Activated naive CD4-positive, alpha-beta T cell (primary cell): ENCODE measurements at places on chromosomes 5 and 9.
A peak's percentile ranks its signal among the peaks of the same experiment; 100 is the strongest.

GRCh38 chr5:17878541-17878940, 244.3 kb downstream of the TAF11L14 start:
- DNase-seq: no peak

DNA sequence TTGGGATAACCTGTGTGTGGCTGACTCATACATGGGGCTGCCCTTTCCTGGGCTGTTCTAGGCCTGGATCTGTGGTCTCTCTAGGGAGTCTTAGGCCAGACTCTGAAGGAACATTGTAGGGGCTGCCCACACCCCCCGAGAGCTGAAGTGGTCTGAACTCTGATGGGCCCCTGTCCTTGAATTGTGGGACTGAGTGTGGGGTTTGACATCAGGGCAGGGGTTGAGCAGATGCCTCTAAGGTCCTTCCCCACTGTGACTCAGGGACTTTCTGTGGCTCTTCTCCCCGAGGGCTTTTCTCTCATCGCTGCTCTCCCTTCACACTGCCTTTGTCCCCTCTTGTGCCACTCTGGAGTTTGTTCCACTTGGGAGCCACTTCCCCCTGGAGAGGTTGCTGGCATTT, 215.0 kb downstream of the MELK start:
- DNase-seq: no peak

GRCh38 chr9:16203729-16204573, 651.1 kb downstream of the CCDC171 start:
- DNase-seq: no peak

DNA sequence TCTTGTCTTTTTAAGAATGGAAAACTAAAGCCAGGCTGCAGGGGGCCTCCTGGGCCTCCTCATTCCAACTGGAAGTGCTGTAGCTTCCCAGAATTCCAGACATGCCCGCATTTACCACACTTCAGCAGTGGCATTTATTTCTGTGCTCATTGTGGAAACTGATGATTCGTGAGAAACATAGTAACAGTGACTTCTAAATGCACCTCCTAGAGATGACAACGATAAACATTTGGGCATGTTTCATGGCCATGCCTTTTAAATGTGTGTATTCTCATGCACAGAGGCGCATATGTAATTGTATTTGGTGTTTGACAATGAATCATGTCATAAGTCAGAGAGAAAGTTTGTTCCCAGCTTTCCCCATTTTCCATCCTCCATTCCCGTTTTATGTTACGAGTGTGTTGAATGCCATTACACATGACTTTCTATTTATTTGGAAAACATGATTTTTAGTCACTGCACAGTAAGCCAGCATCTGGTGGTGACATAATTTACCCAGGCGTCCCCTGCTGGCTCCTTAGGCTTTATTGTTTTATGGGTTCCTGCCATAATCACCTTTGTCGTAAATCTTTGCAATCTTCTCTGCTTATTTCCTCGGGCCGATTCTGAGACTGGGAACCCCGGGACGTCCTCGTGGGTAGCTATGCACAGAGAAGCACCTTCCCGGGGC, 68.8 kb upstream of the FCN2 start:
- no peak for DNase-seq

GRCh38 chr5:126811515-126812198, 34.7 kb downstream of the LMNB1 start:
- peak; percentile 5 for DNase-seq

- DNase-seq: no peak
These were observed 32.9 kb downstream of the NKD2 start for GRCh38 chr5:1041225-1042143.

DNA sequence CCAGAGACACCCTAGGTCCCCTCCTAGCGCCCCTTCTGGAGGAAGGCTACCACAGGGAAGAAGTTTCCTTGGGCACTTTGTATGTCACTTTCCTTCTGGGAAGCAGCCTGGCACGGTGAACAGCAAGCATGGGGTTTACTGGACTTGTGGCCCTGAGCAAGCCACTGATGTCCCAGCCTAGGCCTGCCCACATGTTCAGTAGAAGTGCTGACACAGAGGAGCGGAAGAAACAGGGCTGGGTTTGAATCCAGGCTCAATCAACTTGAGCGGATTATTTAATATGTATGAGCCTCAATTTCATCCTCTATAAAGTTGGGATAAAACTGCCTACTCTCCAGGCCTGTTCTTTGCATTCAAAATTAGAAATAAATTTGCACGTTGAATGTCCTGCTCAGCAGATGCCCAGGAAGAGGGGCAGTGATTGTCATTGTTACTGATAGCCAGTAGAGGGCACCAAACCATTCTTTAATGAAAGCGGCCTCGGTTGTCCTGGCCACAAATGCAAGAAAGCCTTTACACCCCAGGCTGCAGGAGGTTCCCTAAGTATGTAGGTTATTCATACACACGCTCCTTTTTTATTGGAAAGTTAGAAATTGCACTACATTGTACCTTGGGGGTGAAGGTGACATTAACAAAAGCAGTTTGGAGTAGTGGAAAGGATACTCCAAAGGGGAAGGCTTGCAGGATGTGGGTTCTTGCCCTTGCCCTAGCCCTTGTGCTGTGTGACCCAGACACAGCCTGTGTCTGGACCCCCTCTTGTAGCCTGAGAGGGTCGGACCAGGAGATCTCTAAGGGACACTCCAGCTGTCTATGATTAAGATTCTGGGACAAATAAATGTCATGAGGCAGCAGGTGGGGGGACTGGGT, 13.4 kb upstream of the XPA start:
- no peak for DNase-seq

- no peak for DNase-seq
These were observed 18.1 kb upstream of the COL5A1 start for GRCh38 chr9:134623258-134624066.

- DNase-seq: no peak
These were observed 21.5 kb upstream of the ASS1 start for GRCh38 chr9:130423272-130423671.

DNA sequence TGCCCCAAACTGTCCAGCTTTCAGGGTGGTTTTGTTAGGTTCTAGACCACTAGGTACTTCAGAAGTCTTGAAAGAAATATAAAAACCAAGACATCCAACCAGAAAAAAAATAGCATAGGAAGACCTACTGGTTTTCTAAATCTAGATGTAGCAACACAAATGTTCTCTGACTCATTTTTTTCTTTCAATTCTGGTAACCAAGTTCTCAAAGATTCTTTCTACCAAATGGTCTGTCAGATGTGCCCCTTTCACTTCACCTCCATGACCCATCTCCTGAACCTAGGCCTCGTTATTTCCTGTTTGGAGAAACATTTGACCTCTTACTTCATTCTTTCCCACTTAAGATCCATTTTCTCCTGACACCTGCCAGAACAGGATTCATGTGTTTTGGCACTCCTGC, 355.3 kb downstream of the KIAA0825 start:
- no peak for DNase-seq

DNA sequence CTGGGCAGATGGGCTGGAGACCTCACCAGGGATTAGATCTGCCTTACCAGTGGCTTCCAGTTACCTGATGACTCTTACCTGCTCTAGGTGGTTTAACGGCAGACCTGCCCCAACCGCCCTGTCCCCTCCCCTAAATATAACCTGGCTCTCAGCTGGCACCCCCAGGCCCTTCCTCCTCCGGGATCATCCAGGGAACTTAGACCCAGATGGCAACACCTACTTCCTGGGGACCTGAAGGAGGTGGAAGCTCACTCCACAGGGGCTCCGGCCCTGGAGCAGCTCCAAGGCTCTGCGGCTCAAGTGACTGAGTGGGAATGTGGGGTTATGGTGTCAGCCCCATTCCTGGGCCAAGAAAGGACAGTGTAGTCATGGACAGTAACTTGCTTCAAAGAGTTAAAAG, 130.4 kb downstream of the OLFM1 start:
- no peak for DNase-seq

DNA sequence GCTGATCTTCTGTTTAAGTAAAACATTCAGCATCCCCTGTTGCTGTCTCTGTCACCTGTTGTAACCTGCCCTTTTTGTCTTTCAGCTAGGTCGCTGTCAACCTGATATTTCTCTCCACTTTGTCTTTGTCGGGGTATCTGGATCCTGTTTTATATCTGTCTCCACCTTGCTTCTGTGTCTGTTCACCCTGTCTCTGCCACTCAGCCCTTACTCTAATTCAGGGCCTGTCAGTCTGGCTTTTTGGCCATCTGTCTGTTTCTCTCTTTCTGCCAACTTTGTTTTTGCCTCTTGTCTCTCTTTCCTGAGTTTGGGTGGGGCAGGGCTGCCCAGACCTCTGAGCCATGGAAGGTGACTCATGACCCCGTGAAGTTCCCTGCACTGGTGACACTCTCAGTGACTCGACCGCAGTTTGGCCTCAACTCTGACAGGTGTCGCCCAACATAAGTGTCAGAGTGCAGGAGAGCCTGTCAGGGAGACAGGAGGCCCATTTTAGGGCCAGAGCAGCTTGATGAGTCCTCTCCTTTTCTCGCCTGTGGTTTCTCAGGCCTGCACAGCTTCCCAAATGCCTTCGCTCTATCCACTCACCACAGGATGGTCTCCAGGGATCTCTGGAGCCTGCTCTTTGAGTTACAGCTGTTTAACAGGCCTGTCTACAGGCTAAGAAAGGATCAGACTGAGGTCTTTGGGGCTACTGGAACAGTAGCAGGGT, 868 bp downstream of the ZBTB43 start:
- DNase-seq: peak; percentile 18

GRCh38 chr9:4301296-4301695, 1.4 kb upstream of the GLIS3 start:
- no peak for DNase-seq
